ENCODE measurements at places on chromosomes 11 and 22.

DNA sequence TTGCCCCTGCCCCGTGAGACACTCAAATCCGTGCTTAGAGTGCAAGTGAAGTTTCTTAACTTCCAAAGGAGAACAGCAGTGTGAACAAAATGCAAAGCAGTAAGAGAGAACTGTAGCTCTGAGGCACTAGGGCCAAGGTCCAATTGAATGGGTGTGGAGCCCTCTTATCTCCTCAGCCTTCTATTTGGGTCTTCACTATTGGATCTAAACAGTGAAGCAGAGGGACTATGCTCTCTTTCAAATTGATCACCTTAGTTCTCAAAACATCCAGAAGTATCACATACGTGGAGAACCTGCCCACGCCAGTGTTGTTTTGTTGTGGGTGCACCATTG lies 49.6 kb downstream of the C22orf31 start:
- DNase-seq = no peak

DNA sequence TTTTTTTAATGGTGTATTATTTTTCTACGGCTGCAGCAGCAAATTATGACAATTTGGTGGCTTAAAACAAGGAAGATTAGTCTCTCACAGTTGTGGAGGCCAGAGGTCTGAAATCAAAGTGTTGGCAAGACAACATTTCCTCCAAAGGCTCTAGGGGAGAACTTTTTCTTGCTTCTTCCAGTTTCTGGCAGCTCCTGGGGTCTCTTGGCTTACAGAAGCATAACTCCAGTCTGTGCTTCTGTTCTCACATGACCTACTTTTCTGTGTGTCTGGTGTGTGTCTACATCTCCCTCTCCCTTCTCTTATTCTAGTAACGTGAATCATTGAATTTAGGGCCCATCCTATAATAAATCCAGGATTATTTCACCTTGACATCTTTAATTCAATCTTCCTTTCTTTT lies 551.9 kb upstream of the LUZP2 start:
- DNase-seq = no peak

DNA sequence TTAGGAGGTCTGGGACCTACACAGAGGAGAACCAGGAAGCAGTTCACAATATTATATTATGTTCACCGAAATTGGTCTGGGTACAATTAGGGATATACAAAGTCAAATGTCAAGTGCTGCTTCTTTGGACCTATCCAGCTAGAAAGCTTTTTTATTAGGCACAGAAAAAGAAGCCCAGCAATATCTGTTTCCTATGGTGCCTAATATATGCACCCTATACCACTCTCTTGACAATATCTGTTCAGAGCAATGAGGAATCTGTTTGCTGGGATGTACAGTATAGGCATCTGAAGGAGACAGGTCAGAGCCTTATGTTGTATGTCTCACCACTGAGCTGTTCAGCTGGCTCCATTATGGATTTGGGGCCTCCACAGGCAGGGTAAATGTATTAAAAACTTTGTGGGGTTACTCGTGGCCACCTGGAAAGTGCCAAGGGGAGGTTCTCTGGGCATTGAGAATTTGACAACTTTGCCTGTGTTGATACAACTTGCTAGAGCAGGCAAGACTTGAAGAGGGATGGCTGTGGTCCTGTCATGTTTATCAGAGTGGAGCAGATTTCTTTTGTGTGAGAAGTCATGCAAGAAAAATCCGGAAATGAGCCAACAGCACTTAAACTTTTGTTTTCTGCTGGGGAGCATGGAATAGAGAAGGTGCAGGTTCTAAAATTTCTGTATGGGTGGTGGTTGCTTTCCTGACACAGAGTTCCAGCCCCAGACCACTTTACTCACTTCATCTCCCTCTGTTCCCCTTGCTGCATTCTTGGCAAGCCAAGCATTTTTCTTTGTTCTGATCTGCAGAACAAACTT lies 10.1 kb downstream of the STIM1 start:
- no peak for DNase-seq

DNA sequence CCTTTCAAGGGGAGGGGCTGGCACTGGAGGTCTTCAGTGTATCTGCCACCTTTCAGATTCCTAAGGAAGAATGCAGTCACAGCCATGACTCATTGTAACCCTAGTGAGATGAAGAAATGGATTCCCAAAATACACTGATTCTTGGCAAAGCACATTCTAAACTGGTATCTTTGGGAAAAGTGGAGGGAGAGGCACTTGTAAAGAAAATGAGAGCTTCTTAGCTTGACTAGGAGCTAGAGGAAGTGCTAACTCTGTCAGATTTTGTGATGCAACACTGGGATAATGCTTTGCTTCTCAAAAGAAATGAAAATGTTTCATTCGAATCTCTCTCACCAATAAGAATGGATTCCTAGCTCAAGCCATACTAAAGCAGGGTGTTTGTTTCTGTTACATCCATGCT lies 14.3 kb downstream of the NRIP3 start:
- DNase-seq = no peak

GRCh38 chr22:16956290-16956689 lies 51.7 kb downstream of the GAB4 start:
- no peak for DNase-seq

DNA sequence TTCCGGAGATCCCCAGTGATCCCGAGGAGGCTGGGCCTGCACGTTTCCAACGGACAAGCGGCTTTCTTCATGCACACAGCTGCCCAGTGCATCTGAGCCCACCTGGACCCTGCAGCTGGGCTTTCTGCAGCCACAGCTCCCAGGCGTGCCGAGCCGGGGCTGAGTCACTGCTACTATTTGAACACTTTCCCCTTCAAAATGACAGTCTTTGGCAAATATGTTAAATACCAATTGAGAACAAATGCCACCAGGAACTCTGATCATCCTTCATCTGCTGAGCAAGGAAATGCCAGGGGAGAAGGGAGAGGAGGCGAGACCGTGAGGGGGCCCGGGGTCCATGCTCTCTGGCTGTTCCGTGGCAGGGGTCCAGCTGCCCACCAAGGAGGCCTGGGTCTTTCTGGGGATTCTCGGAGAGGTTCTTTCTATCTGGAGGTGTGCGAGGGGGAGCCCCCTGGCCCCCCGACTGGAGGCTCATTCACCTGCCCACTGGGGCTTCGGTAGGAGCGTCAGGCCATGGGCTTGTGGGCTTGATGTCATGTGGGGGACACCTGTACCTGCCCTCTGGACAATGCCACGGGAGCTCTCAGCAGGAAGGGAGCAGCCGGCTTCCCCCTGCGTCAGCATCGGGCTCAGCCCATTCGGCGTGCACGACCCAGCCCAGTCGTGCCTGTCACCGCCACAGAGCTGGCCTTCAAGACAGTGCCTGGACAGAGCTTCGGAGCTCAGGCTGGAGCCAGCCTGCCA lies 159.6 kb downstream of the CTTN start:
- DNase-seq = no peak

- DNase-seq = no peak
Observed at GRCh38 chr11:70504246-70505020, 106.1 kb downstream of the CTTN start.

GRCh38 chr22:39098576-39098975 lies 1.5 kb downstream of the APOBEC3H start:
- no peak for DNase-seq

DNA sequence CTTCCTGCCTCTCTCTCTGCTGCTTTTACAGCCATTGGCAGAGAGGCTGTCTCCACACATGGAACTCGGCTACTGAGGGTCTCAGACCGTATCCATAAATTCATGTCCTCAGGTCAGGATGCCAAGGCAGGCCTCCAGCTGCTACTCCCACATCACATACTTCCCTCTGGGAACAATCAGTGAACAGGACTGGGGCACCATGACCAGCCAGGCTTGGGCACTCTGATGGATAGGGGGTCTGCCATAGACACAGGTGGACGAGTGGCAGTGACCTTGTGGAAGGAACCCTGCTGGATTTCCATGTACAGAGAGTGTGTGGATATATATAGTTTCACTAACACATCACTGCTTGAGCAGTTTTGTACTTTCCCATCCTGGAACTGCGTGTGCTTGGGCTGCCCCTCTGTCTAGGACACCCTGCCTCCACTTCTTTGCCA lies 97.7 kb upstream of the PARVA start:
- no peak for DNase-seq

- DNase-seq = no peak
Observed at GRCh38 chr11:16037179-16037578, 319.2 kb downstream of the SOX6 start.

- peak; percentile 79 for DNase-seq
Observed at GRCh38 chr11:6419009-6419631, at the start of gene APBB1. TSS of gene APBB1 (minus strand) at chr11:6419094. CDS start at chr11:6411347, 7,747 bp downstream.

DNA sequence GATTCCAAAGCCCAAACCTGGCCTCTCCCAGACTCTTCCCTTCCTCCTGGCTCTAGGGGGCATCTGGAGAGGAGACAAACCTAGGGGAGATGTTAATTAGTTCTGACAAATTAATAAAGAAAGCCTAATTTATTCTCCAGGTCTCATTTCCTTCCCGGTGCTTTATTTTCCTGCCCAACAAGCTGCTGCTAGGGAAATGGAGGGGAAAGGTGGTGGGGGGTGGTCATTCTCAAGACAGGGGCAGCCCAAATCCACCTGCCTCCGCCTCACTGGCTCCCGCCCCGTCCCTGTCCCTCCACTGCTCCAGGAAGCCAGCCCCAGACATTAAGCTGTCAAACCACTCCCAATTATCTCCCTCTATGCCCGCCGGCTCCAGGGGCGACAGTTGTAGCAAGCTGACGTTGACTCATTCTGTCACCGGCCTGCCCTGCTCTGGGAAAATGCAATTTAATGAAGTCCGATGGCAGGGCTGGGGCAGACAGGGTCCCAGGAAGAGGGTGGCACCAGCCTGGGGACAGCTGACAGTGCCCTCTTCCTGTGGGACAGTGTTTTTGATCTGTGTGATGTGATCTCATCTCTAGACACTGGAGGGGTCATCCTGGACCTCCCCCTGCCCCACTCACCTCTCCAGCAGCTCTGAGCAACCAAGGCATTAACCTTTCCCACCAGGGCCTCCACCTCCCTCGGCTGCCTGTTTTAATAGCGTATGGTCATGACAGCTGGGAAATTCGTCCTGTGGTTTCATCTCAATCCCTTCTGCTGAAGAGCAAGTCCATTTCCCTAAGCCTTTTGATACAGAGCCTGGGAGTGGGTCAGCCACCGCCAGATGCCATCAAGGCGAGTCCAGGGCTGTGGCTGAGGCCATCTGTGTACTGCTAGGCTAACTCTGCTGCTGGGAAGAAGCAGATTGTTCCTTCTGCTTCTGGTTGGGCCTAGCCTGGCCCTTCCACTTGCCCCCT lies 27.1 kb downstream of the NECTIN1 start:
- no peak for DNase-seq

GRCh38 chr11:116336540-116336939 lies 436.2 kb downstream of the BUD13 start:
- no peak for DNase-seq

GRCh38 chr11:19660076-19660475 lies 52.6 kb upstream of the NAV2 start:
- DNase-seq = peak; percentile 32

DNA sequence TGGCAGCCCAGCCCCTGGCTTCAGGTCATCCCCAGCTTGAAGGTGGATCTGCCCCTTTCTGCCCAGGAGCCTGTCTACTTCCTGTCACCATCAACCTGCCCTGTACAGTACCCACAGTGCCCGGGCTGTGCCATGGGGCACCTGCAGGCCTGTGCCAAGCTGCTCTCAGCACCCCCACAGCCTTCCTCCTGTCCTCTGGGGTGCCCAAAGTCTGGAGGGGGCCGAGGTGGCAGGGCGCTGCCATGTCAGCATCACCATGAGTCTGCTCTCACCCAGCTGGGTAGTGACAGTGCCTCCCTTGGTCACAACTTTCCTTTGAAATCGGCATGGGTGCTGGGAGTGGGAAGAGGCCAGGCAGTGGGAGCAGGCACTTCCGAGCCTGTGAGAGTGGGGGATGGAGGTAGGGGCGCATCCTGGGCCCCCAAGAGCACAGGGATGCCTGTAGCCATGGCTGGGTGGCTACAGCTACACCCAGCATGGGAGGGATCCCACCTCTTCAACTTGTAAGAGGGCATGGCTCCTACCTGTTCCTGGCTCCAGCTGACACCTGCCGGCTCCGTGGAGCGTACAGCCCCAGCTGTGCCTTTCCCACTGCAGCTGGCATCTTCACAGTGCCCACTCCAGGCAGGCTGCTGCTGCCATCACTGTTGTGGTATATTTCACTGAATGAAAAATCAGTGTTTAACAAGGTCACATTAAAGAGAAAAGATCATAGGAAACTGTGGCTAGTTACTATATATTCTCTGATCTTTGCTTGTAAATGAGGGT lies 42.9 kb downstream of the RNF169 start:
- DNase-seq = no peak

DNA sequence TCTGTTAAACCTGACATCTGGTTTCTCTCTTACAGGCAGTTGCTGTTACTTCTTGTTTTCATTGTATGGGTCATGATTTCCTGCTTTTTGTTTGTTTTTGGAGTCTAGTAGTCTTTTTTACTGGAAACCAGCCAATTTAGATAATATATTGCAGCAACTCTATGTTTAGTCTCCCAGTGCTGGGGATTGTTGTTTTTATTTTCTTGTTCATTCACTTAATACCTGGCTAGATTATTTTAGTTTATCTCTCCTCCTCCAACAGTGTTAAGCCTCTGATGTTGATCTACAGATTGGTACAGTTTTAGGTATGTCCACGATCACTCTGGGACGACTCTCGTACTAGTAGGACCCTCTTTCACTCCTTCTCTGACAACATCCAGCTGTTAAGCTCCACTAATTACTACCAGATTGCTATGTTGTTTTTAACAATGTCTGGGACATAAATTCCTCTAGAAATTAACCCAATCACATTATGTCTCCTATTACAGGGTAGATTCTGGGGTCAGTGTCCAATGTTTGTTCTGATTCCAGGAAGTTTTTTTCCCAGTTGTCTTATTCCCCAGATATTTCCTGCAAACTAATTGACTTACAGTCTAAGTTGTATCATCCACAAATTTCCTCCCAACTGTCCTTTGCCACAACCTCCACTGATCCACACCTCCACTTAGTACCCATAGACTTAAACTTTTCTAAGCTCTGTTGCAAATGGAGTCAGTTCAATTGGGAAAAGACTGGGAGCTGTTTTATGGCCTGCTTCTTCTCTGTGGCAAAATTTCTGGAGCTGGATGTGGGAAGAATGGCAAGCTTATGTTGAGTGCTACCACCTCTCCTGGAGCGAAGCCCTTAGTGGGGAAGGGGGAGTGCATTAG lies 1280.6 kb upstream of the CNTN5 start:
- DNase-seq = no peak

GRCh38 chr11:61709110-61709509 lies 28.9 kb downstream of the DAGLA start:
- no peak for DNase-seq

- no peak for DNase-seq
Observed at GRCh38 chr22:18952022-18952421, 15.9 kb upstream of the PRODH start.
